Esophagus muscularis mucosa (tissue), 4 donors: ENCODE measurements at places on chromosomes 6 and 20.

DNA sequence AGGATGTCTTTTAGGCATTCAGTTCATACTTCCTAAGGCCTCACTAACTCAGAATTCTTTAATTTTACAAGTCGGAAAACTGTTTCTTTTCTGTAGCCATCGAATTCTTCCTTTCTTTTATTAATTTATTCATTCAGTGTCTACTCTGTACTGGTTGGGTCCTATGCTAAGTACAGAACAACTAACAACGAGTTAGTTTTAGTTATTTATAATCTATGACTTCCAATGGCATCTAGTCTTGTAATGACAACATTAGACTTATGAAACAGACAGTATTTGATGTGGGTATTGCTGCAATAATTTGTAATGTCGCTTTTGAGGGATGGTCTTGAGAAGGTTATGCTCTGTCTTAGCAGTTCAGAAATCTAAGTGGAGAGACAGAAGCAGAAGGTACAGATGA lies 55.3 kb upstream of the TINAG start:
- no peak for DNase-seq

DNA sequence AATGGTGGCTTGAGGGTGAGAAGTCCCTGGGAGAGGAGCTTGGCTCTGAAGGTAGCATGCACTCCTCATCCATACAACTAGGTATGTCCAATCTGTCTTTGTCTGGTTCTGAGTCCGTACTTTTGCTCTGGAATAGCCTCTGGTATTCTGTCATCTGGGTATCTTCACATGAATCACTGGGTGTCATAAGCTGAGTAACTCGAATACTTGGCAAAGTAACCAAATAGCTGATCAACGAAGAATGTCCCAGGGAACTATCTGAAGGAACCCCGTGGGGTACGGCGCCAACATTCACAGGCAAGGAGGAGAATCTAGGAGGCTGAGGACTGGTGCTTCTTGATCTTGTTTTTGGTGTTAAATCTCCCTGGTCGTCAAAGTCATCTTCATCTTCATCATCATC lies 184.8 kb downstream of the HIVEP2 start:
- DNase-seq = no peak

- no peak for DNase-seq
Observed at GRCh38 chr6:116127771-116128493, 2.0 kb upstream of the COL10A1 start.

- DNase-seq = no peak
Observed at GRCh38 chr6:105550955-105551620, 148.2 kb upstream of the PREP start.

DNA sequence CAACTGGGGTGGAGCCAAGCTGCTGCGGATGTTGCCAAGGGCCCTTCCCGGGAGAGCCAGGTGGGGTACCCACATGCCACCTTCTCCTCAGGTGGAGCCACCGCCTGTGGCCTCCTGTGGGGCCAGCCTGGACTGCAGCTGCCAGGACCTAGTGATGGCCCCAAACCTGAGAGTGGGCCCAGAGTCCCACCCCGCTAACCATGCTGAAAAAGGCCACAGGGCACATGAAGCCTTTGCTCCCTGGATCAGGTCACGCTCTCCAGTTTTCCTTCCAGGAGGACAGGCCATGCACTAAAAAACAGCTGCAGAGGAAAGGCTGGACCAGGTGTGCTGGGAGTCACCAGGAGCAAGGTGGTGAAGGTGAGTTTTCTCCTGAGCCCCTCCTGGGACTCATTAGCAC lies 73.9 kb upstream of the SLC22A16 start:
- no peak for DNase-seq

- DNase-seq = no peak
Observed at GRCh38 chr6:47097092-47097945, 55.2 kb upstream of the ADGRF1 start.
